ENCODE measurements at places on chromosomes 3 and 15.

DNA sequence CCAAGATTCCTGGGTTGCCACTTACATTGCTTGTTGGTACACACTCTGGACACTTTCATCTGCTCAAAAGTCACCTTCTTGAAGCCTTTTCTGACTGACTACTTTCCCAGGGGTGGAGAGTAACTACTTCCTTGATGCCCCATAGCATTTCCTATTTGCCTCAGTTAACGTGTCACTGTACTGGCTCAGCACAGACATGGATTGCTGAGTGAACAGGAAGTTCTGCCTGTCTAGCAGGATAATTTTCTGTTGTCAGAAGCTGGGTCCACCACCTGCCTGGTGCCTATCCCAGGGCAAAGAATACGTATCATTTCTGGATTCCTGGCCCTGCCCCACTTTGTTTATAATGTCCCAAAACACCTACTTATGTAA lies 15.3 kb upstream of the ABHD17C start:
- no peak for DNase-seq

DNA sequence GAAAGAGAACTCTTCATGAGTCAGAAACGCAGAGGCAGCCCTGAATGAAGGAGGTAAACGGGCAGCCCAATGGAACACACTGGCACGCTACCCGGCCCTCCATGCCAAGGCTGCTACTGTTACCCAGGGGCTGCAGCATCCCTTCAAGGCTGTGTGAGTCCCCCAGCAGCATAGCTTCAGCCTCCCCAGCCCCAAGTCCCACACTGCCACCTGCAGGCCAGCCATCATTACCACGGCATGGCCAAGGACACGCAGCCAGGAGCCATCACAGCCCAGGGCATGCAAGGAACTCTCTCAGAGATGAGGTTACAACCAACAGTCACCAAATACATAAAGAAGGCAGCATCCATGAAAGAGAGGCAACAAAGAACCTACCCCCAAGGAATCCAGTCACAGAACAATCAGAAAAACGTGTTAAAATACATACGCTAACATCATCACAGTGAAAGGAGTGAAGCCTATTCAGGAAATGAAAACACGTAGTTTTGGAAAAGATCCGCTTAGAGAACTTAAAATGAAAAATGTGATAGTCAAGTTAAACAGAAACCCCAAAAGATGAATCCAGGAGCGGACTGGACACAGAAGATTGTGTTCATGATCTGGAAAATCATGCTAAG lies 22.4 kb downstream of the PLA2G4F start:
- no peak for DNase-seq

GRCh38 chr3:7977245-7978086 lies 524.2 kb upstream of the LMCD1 start:
- no peak for DNase-seq

DNA sequence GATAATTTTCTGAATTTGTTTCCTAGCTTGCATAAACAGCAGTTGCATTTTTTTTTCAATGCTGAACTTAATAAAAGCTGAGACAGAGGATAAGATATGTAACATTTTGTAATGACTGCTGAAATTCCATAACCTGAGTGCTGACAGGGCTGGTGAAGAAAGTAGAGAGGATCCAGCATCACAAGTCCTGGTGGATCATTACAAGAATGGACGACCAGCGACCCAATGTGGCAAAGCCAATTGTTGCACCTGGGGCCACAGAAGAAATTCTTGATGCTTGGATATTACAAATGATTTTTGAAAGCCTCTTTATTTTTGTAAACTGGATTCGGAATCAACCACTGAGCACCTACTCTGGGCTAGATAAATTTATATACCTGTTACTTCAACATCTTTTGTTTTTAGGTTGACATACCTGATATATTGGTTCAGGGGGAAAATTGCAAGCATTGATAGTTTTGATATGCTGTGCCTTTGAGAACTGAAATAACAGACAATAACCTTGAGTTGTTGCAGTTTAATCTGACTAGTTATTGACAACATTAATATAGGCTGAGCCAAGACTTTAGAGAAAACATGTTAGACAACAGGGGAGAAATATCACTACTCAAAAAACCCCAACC lies 3.9 kb upstream of the ACTL6A start:
- no peak for DNase-seq

GRCh38 chr15:28876131-28876844 lies 9.5 kb upstream of the APBA2 start:
- no peak for DNase-seq

DNA sequence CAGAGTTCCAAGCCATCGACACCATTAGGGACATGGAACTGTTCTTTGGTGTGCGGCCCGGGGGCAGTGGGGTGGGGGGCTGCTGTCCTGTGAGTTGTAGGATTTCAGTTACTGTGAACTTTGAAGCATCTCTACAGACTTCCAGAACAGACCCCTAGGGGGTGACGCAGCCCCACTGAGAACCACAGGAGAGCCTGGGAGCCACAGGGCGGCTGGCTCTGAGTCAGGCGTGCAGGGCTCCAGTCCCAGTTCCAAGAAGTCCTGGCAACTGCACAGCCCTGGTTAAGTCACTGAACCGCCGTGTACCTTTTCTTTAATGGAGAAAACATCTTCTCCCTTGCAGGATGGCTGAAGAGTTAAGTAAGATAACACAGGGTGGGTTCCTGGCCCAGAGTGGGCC lies 23.5 kb upstream of the LRTM1 start:
- no peak for DNase-seq

DNA sequence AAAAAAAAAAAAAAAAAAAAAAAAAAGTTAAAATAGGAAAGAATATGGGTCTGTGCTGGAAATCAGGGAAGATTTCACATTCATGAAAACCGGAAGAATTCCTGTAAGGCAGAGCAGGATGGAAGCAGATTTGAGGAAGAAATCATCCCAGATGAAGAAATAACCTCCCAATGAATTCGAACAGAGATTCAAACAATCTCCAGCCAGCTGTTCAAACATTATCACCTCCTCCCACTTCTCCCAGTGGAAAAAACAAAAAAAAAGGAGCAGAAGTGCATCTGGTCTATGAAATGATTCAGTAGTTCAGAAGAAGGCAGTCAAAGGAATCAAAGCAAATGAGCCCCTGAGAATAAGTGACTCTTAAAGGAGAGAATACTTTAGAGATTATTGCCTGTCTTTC lies 33.1 kb downstream of the CP start:
- DNase-seq = no peak

GRCh38 chr3:85939074-85939482 lies 980.3 kb downstream of the CADM2 start:
- DNase-seq = no peak
